Stimulated activated CD8-positive, alpha-beta memory T cell treated with anti-CD3 and anti-CD28 coated beads, Interleukin-4, amount 100 ng/mL, for 4 hours (primary cell): ENCODE measurements at places on chromosomes 11 and 22.

GRCh38 chr11:34864424-34864823, 51.8 kb downstream of the APIP start:
- no peak for DNase-seq

GRCh38 chr11:63951779-63952536, 13.2 kb downstream of the NAA40 start:
- no peak for DNase-seq

DNA sequence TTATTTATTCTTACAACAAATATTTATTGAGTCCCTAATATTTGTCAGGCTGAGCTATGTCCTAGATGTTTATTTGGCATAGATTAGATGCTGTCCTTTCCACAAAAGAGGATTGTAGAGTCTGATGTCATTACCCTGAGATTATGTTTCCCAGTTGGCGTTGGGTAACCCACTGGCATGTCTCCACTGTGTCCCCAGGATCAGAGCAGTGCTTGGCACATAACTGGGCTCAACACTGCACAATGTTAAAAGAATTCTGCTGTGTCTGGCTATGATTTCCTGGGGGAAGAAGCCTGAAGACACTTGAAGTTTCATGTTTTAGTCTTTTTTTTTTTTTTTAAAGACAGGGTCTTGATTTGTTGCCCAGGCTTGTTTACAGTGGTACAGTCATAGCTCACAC, 4.0 kb downstream of the RCN1 start:
- DNase-seq: no peak

GRCh38 chr11:91497847-91498246, 726.8 kb upstream of the FAT3 start:
- DNase-seq: no peak

GRCh38 chr11:67381244-67381972, 8.0 kb upstream of the CLCF1 start:
- no peak for DNase-seq

- no peak for DNase-seq
Observed at GRCh38 chr22:38569181-38569971, 607 bp downstream of the DMC1 start.

- DNase-seq: no peak
Observed at GRCh38 chr11:35615921-35616900, 2.0 kb upstream of the FJX1 start.

DNA sequence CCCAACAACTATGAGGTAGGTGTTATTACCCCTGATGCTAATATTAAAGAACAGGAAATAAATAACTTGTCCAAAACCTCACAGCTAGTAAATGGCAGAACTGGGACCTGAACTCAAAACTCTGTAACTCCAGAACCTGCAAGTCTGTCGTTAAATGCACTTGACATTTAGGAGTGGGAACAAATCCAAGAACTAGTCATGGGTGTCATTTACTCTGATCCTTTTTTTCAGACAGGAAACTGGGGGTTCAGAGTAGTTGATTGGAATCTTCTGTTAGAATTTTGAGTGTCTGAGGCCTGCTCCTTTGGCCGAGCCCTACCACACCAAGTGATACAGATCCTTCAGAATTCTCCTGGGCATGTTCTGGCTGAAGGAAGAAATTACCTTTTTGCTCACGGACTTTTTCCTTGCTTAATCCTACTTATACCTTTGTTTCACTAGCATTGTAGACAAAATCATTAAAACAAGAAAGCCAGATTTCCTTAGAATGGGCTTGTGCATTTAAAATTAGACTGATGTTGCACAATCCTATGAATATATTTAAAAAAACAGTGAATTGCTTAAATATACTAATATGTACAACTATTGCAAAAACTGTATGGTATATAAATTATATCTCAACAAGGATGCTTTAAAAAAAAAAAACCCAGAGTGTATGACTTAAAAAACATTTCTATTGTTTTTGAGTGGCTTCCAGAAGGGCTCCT, 1.4 kb upstream of the YAP1 start:
- no peak for DNase-seq

GRCh38 chr11:66313321-66314185, 3.3 kb downstream of the CD248 start:
- no peak for DNase-seq

DNA sequence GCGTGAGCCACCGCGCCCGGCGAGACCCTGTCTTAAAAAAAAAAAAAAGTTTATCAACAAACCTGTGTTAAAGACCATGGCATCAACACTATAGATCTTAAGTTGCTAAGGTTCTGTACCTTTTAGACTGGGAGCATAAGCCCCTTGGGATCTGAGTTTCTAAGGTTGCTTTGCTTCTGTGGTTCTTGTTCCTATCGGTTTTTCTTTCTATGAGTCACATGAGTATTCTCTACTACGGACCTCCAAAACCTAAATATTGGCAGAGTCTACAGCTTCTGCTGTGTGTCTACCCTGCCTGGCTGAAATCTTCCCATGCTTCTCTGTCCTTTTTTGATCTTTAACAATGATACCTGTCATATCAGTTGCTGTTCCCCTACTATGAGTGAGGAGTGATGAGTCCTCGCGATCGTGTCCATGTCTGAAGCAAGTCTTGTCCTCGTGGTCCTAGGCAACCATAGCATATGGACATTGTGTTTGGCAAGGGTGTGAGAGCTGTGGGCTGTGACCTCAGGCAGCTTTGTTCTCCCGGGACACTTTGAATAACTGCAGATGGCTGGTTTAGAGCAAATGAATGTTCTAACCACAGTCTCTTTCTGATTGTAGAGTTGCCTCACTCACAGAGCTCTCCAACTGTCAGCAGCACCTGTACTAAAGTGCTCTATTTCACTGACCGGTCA, 9.0 kb upstream of the DLAT start:
- DNase-seq: no peak
